ENCODE measurements at places on chromosomes 2 and 18.

- DNase-seq, result no peak
Measured at GRCh38 chr2:145511946-145512345, 992.0 kb upstream of the ZEB2 start.

GRCh38 chr18:12726774-12727550 is 24.1 kb downstream of the PSMG2 start:
- DNase-seq, result peak; percentile 2

DNA sequence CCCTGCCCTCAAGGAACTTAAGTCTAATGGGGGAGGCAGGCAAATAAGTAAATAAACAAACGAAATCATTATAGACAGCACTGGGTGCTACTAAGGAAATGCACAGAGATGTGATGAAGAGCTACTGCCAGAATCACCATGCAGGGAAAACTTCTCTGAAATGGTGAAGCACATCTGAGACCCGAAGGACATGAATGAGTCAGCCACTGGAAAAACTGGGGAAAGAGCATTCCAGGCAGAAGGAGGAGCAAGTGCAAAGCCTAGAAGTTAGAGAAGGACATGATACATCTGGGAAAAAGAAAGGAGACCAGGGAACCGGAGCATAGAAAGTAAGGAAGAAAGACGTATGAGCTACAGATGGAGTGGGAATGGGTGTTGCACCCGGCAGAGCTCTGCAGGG is 56.8 kb downstream of the TGFA start:
- no peak for DNase-seq

DNA sequence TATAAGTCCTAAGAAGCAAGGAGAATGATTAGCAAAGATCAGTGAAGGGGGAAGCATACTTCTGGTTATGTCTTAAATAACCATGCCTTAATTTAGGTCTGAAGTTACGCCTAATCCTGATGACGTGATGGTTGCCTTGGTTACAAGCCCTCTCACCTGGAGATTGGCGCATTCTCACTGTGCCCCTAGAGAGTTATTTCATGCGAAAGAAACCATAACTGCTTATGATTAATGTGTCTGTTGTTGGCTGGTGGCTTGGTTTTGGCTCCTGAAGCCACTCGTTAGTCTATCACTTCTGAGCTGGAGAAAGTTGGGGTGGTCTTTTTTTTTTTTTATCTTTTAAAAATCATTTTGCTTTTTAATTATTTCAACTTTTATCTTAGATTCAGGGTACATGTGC is 47.0 kb downstream of the TNFRSF11A start:
- peak; percentile 80 for DNase-seq

DNA sequence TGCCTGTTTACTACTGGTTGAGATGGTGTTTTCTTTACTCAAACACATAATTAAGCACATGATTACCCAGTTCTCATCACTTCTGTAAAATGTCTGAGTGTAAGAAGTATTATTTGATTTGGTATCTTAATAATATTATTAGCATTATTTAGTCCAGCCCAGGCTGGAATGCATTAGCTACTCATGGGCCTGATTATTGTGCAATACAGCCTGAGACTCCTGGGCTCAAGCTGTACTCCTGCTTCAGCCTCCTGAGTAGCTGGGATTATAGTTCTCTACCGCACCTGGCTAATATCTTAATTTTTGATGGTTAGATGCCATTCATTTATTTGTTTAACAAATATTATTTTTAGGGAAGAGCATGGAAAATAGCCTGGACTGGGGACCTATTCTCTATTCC is 197.6 kb upstream of the MC4R start:
- DNase-seq, result no peak

DNA sequence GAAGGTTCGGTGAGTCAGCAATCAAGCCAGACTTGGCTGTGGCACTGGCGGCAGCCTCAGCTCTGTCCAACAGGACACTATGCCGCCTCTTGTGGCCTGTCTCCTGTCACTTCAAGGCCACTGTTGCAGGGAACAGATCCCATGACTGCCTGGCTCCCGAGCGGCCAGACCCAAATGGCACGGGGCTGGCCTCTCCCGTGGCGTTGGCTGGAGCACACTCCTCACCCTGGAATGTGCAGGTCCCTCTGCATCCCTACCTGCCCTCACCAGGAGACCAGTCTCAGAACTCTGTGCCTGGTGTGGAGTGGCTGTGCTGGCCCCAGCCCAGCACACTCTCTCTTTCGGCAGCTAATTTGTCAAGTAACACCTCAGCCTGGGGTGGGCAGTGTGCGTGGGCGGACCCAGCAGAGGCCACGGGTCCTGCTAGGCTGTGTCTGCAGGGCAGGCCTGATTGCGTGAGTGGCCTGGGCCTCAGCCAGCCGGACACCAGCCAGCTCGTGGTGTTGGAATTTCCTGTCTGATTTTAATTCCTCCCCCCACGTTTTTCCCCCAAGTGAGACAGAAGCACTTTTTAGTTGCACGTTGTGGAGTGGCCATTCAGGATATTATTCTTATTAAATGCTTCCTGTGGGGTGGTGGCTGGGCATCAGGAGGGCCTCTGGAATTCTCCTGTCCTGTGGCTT is 179.3 kb downstream of the GLI2 start:
- DNase-seq, result no peak

DNA sequence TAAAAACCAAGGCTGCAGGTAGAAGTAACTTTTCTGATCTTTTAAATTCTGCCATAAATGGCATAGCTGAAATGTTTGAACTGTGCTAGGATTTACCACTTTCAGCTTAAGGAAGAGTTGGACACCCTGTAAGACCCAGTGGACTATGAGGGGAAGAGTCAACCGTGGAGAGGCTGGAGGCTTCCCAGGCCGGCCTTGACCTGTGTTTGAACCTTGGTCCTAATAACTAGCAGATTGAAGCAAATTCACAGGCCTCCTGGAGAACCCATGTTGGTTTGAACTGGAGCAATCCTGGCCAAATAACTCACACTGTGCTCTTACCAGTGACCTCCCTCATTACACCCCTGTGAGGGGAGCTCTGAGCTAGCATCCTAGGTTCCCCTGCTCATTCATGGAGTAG is 87.2 kb upstream of the ALPP start:
- no peak for DNase-seq

DNA sequence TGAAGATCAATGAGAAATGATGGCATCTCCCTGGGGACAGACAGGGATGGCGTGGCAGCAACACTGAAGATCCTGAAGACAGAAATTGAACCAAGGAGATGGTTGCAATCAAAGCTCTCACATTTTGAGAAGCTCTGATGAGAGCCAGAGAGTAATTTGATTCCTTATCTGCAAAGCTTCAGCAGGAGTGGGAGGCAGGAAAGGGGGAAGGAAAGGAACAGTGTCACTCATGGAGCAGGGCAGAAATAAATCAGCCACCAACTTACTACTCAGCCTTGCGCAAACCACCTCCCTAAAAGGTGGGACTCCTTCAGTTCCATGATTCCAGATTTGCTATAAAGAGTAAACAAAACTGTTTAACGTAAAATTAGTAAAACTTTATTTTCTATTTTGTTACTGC is 119.2 kb downstream of the CACNB4 start:
- DNase-seq, result no peak

DNA sequence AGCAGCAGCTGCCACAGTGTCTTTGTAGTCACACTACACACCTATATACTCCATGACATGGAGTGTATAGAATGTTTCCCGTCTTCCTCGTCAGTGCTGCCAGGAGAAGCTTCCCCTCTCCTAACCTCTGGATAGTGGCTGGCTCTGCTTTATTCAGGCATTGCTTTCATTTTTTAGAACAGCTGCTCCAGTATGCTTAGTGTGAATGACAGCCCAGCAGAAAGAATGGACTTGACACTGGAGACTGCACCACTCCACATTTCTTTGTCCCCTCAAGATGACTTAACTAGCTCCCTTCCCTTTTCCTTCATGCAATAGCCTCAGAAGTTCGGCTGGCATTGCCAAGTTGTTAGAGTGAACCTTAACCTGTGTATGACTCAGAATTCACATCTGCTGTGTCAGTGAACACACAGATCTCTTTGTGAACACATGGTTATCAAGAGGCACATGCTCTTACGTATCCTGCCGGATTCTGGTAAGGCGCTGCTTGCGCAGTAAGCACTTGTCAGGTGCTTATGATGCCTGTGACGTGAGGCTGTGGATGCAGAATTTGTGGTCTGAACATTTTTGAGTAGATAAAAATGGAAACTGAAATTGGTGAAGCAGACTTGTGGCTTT is 73.9 kb downstream of the NEDD4L start:
- DNase-seq, result no peak

DNA sequence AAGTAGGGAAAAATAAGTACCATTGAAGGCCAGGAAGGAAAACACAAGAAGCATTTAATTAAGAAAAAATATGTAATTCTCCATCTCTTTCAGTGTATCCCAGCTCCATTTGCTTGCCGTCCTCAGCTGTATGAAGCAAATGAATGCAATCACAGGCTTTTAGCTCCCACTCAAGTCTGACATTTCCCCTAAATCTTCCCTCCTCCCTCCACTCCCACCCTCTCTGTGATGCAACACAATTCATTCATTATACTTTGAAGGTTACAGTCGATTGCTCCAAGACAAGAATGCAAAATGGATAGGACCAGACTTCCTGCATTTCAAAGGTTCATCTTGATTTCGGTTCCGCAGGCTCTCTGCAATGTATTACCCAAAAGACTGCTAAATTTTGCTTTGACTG is 172.7 kb upstream of the SERPINE2 start:
- no peak for DNase-seq

DNA sequence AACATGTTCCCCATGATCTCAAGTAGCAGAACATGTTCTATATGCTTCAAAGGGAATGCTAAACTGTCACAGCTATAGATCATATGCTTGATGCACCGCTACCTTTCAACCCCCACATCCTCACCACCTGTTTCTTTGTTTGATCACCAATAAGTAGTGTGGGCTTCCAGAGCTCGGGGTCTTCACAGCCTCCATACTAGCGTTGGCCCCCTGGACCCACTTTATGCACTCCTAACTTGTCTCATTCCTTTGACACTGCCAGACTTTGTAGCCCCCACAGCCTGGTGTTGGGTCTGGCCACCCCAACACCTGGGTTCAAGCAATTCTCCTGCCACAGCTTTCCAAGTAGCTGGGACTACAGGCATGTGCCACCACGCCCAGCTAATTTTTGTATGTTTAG is 11.6 kb upstream of the RBM44 start:
- DNase-seq, result no peak

DNA sequence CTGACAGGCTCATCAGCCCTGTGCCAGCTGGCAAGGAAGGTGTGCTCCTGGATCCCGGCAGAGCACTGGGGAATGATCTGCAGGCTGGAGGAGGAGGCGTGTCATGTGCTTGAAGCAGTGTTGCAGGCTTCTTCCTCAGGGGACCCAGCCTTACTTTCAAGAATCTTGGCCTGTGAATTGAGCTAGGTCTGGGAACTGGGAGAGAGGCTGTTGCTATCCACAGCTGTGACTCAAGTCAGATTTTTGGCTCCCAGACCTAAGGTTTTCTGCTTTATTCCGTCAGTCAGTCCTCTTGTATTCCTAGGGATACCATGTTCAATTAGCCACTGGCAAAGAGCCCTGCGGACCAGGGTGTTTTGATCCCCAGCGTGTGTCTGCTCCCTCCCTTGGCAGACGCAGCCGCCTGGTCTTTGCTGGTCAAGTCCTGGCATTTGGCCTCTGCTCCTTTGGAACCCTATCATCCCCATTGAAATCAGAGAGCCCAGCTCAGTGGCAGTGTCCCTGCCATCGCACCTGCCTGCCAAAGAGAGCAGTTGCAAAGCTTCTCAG is 32.4 kb downstream of the ASB1 start:
- no peak for DNase-seq

DNA sequence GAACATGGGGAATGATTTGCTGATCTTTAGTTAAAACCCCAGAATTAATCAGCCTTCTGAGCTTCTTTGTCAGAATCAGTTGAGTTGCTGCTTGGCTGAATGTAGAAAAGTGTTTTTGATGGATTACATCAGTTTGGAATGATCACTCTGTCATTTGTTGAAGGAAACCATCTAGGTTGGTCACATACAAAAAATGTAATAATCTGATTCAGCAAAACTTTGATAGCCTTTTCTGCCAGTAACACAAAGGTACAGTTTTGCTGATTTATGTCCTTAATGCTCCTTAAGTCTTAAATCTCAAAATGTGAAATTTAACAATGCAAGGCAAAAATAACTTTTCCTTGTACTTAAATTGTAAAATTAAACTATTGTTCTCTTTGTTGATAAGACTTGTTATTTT is 74.3 kb downstream of the GALNT13 start:
- DNase-seq, result no peak

GRCh38 chr2:21277068-21278056 is 153.6 kb downstream of the TDRD15 start:
- no peak for DNase-seq

DNA sequence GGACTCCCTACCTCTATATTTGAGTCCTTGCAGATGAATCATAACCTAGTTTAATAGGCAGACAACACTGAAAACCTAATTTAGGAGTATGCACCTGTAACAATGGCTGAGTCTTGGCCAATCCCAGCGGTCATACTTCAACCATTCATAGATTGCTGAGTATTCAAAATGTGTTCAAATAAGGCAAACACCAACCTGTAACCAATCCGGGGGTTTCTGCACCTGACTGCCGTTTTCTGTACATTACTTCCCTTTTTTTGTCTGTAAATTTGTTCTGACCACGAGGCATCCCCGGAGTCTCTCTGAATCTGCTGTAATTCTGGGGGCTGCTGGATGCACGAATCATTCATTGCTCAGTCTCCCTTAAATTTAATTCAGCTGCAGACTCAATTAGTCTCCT is 338.6 kb downstream of the STK39 start:
- DNase-seq, result no peak

GRCh38 chr2:236887953-236888793 is 197.5 kb upstream of the COPS8 start:
- DNase-seq, result no peak

DNA sequence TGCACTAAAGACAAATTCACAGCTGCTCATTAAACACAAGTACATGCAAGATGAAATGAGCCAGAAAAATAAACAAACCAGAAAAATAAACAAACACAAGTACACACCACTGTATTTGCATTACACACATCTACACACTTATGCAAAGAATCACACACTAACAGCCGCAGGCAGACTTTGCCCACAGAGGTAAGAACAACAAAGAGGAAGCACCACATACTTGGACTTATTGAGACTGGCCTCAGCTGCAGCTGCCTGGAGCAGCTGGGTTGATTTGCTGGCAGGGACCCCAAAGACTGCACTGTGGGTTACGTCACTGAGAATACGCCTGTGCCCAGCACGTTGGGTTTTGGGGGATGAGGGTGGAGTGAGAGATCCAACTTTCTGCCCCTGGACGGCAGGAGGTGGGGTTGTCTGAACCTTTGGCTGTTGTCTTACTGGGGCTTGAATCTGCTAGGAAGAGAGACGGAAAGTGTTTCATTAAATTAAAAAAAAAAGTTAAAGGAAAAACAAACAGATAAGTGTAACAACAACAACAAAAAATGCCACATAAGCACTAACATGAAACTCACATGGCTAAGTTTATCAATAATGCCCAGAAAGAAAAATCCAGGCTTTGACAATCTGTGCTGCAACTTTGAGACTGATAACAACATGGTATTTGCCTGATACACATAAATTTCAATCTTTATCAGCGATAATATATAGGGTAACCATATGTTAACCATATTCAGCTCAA is 71.9 kb upstream of the NFU1 start:
- no peak for DNase-seq

DNA sequence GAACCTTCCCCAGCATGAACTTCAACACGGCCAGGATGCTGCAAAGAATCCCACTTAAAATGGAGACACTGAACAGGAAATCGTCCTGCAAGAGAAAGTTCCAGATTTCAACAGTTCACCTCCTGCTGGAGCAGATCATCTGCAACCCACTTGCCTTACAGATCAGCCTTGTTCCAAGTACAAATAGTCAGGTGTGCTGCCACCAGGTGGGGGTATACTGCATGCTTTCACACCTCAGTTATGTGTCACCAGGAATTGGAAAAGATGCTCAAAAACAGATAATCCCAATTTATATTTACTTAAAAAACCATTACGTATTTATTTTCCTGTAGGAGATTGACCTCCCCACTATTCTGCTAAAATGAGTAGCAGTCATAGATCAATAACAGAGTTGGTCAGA is 212.3 kb downstream of the MGAT5 start:
- peak; percentile 24 for DNase-seq
